ENCODE measurements at places on chromosomes 5 and 9.
A peak's percentile ranks its signal among the peaks of the same experiment; 100 is the strongest.

DNA sequence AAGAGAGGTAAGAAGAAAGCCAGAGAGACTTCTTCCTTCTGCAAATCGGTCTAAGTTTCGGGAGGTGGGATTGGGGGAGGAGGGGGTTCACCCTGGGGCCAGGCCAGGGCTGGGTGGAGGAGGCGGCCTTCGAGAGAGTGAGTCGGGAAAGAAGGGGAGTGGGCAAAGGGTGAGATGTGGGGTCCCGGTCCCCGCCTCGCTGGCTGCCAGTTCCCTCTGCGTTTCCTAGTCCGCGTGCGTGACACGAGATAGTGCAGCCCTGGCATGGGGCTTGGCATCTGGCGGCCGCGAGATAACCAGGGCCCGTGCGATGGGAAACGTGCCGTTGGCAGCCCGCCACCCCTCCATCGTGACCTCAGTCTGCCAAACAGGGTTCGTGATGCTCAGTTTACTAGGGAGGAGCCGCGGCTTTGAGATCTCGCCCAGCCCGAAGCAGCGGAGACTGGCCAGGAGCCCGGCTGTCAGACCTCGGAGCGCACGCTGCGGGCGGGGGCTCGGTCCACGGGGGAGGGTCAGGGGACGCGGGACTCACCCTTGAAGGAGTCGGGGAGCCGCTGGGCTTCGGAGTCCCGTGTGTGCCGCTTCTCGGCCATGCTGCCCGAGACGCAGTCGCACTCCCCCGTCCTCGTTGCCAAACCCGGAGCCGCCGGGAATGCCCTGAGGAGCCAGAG lies at the start of gene STOM:
TSS of gene STOM (minus strand) at position 656 of the 671 bp plus-strand sequence. CDS start at position 593, 63 bp downstream.
- DNase-seq = no peak

GRCh38 chr5:57651127-57651526 lies 168.5 kb upstream of the ACTBL2 start:
- DNase-seq = no peak

GRCh38 chr5:151214614-151215545 lies 9.0 kb downstream of the CCDC69 start:
- DNase-seq = no peak

- no peak for DNase-seq
Measured at GRCh38 chr5:169944922-169945680, 35.2 kb downstream of the INSYN2B start.

GRCh38 chr5:127411381-127411780 lies 106.1 kb upstream of the PRRC1 start:
- no peak for DNase-seq

DNA sequence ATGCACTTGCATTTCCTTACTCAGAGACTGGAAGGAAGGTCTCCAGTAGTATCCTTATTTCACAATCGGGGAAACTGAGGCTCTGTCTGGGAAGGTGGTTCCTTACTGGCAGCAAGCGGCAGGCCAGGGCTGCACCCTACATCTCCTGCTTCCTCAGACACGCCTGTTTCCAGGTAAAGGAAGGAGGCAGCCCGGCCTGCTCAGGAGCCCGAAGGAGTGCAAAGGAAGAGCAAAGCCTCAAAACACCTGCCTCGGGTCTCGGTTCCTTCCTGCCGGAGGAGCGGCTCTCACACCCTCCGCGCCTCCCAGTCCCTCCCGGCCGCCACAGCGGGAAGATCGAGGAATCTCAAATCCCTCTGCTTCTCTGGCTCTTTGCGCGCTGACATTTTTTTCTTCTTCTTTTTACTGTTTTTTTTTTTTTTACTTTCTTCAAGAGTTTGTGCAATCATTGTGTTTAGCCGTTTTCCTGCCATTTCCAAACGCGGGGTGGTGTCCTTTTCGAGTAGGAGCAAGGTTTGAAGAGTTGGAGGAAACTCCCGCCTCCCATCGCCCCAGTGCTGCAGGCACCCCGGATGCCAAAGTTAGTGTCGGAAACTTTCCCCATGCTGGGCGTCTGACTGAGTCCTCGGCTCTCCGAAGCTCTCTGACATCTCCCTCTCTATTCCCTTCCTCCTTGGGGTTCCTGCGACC lies 1.0 kb downstream of the GGTA1 start:
- DNase-seq = no peak

- peak; percentile 50 for DNase-seq
Measured at GRCh38 chr5:157384971-157385709, 74.9 kb upstream of the NIPAL4 start.

- no peak for DNase-seq
Measured at GRCh38 chr5:139851558-139851957, 56.0 kb downstream of the PSD2 start.

DNA sequence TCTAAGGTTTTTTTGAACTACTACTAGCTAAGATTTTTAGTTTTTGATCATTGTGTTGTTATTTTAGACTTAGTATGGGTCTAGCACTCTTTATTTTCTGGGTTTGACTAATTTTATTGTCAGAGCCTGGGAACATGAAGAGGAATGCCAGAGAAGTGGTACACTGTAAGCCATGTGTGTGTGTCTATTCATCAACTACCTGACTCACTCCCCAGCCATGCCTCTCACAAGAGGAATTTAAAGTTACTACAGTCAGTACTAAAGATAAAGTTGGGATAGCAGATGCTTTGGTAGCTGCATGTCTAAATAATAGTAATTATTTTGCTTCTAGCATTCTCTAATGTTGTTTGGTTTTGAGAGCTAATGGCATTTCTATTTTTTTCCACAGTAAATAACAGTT lies 264.8 kb downstream of the CSNK1G3 start:
- no peak for DNase-seq

GRCh38 chr9:95017661-95018060 lies 291.2 kb downstream of the AOPEP start:
- DNase-seq = no peak

GRCh38 chr5:67065696-67066095 lies 130.9 kb downstream of the CD180 start:
- no peak for DNase-seq

DNA sequence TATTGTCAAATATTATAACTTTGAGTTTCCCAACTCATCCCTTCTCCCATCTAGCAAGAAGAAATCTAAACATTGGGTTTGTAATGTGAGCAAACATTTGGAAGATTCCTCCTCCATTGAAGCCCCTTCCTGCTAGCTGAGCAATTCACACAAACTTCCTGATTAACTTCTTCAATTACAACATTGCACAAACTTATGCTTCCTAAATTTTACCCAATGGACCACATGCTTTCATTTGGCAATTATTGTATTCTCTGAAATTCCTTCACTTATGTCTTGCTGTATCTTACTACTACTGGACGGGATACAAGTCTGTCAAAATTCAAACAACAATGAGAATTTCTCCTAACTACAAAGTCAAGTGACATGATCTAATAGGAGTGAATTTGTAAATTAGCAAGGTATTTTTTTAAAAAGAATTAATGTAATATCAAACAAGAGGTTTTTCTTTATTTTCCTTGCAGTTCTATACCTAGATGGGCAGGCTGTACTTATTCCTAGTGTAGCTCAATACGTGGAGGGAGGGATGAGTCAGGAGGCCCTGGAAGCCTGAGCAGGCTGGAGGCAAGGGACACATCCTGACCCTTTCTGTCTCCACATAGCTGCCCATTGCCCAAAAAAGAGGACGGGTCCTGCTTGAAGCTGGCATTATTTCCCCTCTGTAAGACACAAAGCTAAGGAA lies 11.8 kb upstream of the IFNW1 start:
- DNase-seq = peak; percentile 6

- no peak for DNase-seq
Measured at GRCh38 chr5:56494300-56494731, 261.2 kb upstream of the ANKRD55 start.

DNA sequence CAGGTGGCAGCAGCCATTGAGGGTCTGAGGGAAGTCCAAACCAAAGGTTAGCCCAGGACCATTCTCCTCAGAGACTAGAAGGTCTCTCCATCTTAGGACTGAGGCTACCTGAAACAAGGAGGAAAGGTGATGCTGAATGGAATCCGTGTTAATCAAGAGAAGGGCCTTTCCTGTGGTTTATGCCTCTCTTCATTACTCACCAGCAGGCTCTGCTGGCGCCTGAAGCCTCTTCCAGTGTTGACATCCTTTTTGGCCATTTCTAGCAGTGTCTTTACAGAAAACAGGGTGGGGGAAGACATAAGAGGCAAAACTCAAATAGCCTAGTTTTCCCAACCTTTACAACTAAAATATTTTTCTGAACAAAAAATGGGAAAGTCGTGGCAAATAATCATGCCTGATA lies 98.0 kb downstream of the ENC1 start:
- peak; percentile 53 for DNase-seq

DNA sequence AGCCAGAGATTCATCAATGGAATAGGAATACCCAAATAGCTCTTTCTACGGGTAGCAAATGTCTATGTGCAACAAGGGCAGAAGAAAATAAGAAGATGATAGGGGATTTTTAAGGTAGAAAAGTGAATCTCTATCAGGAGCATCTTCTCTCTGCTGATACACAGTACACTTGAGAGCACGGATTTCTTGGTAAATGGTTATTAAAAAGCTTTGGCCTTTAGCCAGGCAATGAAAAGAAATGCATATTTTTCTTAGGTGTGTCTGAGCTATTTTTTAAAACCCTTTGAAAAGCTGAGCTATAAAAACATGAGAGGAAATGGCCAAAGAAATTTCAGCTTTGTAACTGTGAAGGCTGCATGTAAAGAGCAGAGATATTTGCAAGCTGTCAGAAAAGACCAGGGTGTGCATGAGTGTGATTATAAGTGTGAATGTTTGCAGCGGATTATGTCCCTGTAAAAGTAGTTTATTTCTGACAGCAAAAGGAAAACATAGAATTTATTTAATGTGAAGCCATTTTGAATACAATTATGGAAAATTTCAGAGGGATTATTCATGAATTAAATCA lies 487.1 kb upstream of the PIK3R1 start:
- no peak for DNase-seq

GRCh38 chr9:6433410-6433809 lies 20.4 kb downstream of the UHRF2 start:
- no peak for DNase-seq

GRCh38 chr9:106860721-106861639 lies 2.0 kb upstream of the ZNF462 start:
- DNase-seq = peak; percentile 38

GRCh38 chr9:83434254-83434653 lies 103.9 kb downstream of the FRMD3 start:
- DNase-seq = no peak

DNA sequence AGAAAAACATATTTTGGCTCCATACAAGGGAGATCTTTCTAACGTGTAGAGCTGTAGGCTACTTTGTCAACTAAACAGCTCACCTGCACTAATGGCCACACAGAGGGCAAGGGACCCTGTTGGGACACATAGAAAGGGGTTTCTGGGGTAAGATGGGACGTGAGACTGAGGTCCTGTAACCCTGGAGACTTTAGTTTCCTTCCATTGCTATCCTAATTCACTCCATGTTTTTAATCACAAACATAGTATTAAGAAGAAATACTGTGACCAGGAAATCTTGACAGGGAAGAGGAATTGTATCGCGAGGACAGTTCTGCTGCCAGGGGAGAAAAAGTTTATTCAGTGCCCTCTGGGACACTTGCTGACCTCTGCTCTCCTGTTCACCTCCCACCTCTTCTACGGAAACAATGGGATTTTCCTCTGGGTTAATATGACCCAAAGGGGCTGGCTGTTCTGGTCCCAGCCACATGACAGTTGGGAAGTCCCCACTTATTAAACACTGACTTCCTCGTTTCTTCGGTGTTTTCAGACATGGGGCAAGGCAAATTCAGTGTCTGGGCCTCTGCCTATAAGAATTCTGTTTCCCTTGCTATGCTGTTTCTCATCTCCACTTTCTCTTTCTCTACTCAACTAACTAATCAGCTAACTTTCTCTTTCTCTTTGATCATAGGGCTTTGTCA lies 106.9 kb upstream of the SEMA6A start:
- DNase-seq = no peak

- no peak for DNase-seq
Measured at GRCh38 chr5:16411235-16411634, 54.4 kb downstream of the ZNF622 start.

GRCh38 chr5:124283031-124283430 lies 463.4 kb downstream of the ZNF608 start:
- DNase-seq = no peak

DNA sequence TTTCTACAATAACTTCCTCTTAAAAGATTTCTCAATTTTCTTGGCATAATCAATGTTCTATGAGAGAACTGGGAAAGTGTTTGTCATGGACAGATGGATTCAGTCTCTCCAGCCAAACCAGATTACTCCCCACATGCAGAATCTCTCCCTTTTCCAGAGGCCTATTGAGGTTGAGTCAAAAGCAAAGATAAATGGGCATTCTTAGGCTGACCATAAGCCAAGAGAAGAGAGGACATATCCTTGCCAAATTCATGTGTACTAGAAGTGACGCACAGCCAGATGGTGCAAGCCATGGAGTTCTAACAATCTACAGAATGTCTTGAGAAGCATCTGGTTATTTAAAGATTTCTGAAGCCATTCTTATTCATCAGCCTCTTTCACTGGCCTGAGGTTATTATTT lies 2115.0 kb downstream of the MAT2B start:
- no peak for DNase-seq

DNA sequence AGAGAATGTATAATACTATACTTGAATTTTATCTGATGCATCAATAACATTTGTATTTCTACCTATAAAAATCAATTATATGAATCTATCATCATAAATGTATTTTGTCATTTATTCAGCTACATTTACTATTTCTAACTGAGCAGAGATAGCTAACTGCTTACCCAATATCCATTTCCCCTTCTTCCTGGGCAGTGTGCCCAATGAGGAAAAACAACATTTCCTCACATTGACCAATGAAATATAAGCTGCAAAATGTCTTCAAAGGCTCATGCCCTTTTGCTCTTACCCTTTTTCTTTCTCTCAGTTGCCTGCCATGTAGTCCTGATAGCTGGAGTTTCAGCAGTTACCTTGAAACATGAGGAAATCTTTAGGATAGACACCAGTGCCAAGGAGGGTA lies 385.8 kb upstream of the PCSK5 start:
- DNase-seq = no peak

GRCh38 chr5:164191240-164191639 lies 685.8 kb downstream of the MAT2B start:
- peak; percentile 47 for DNase-seq

GRCh38 chr9:93565089-93565488 lies 11.3 kb upstream of the PHF2 start:
- no peak for DNase-seq

DNA sequence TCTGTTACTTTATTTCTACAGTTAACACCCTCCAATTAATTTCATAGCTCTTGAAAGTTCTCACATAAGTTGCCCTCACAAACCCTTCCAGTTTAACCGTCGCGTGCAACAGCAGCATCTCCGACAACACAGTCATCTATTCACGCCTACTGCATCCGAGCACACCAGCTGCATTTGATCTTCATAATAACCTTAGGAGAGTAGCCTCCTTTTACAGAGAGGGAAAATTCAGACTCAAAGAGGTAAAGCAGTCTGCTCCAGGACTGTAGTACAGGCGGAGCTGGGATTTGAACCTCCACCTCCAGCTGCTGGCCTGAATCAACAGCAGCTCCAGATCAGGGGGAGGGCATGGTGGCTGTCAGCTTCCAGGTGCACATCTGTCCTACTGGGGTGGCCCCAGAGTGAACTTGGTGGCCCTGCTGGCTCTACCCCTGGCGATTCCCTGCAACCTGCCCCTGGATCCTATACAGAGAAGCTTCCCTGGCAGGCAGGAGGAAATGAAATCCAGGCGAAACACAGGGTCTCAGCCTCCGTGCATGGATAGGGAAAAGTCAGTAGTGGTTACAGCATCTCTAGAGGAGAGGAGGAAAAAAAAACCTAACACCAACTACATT lies 71.6 kb upstream of the UNC5A start:
- no peak for DNase-seq

GRCh38 chr5:6522331-6522730 lies 73.7 kb downstream of the UBE2QL1 start:
- DNase-seq = no peak

- no peak for DNase-seq
Measured at GRCh38 chr9:94780516-94780950, 54.0 kb downstream of the AOPEP start.

Measured in urothelium cell line (cell line).